ENCODE measurements at places on chromosomes 1 and 21.

GRCh38 chr1:40976952-40977690 is 2.4 kb upstream of the CTPS1 start:
- peak; percentile 39 for DNase-seq

DNA sequence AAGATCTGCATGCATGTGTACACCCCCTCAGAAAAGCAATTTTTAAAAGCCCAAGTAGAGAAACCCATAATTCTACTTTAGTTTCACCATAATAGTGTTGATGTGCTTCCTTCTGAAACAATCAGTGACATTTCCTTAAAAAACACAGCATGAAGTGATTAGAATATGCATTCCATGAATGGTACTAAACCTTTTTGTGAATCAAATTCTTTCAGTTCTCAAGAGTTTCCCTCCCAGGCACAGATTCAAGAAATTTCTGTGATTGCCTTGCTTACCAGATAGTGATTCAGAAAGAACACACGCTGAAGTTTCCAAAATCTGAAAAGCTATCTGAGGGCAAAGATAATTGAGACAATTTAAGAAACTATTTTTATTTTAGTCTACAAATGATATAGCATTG is 136.4 kb upstream of the ADGRL2 start:
- peak; percentile 61 for DNase-seq

DNA sequence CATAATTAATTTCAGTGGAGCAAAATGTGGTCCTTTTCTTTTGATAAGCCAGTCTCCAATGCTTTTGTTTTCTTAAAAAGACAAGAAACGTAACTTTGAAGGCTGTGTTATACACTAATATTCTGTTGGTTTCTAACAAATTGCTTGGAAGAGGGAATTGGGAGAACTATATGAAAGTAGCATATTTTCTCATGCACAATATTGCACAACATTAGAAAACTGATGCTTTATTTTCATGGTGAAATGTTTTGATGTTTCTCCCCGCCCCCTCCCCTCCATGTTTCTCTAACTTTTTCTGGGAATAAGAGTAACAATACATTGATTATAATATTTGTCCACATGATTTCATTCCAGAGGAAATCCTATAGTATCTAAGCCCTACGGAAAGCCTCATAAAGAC is 115.4 kb downstream of the OLFML2B start:
- DNase-seq: no peak

DNA sequence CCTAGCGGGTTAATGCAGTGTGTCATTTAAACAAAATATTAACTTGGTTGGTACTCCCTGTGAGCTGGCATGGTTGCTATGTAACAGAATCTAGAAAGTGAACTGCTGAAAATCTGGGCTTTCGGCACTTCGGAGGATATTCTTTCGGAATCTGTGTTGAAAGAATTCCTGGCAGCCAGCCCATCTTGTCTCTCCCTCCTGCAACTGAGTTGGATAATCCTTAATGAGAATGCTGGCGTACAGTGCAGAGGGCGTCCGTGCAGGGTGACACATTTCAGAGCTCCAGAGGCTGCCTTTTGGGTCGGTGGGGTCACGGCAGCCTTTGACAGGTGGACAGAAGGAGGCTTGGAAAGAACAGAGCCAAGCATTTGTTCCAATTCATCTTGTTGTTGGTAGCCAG is 3.7 kb downstream of the KAZN start:
- DNase-seq: peak; percentile 22

DNA sequence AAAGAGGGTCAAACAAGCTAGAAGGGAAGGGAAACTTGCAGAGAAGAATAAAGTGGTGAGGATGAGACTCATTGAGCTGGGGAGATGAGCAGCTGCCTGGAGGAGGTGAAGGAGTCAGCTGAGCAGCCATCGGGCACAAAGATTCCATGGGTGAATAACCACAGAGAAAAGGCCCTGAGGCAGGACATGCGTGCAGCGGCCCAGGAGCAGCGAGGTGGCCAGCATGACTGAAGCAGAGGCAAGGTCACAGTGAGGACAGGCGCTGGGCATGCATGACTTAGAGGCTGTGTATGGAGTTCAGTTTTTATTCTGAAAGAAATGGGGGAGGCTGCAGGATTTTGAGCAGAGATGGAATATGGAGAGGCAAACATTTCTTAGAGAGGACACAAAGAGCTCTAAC is 24.9 kb downstream of the OLFML2B start:
- DNase-seq: no peak

DNA sequence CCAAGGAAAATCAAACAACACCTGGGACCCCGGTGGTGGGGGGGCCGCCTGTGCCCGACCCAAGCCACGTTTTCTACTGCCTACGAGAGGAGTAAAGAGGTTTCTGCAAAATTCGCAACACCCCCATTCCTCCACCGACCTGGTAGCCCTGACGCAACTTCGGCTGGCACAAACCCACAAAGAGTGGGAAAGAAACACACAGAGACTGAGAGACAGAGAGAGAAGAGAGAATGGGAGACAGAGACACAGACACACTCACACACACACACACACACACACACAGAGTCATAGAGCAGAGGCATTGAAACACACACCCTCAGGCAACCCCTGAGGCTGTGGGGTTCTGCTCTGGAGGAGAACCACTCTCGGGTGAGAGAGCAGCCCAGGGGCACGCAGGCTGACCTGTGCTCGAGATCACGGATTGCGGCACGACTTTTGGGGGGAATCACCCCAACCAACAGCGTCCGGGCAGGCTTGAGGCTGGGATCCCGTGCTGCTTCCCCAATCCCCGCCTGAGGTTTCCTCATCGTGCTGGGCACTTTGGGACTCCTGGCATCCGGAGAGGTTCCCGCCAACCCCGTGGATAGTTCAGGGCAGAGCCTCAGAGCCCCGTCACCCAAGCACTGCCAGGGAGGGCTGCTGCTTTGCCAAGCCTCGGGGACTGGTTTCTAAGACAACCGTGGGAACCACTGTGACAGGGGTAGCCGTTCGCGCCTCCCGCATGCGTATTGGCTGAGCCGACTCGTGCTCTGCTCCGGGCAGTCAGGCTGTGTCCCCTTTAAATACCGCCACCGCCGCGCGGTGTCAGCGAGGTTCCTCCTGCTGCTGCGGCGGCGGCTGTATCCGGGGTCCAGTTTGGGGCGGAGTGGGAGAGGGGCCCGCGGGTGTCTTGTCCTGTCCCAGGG is 682.4 kb upstream of the TPTE start:
- DNase-seq: peak; percentile 7

GRCh38 chr1:212260557-212261355 is 24.5 kb upstream of the PPP2R5A start:
- DNase-seq: no peak

DNA sequence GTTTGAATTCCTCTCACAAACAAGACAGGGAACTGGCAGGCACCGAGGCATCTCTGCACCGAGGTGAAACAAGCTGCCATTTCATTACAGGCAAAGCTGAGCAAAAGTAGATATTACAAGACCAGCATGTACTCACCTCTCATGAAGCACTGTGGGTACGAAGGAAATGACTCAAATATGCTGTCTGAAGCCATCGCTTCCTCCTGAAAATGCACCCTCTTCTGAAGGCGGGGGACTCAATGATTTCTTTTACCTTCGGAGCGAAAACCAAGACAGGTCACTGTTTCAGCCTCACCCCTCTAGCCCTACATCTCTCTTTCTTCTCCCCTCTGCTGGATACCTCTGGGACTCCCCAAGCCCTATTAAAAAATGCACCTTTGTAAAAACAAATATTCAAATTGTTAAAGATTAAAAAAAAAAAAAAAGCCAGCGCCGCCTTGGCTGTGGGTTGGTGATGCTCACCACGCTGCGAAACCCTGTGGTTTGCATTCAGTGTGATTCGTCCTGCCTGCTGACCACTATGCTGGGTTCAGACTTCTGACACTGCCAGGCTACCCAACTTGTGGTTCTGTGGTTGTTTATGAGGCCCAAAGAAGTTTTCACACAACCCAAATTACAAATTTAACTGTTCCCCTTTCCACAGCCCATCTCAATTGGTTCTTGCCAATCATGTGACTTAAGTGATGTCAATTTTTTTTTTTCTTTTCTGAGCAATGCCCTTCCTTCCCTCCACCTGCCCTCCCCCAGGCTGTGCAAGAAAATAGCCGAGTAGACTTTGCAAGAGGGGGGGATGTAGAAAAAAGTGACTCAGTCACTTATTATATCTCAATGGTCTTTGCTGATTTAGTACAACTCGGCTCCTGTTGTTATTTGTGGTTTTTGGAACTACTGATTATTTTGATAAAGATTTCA is at the start of gene RUNX1:
TSS of gene RUNX1 (minus strand) at position 597 of the 912 bp plus-strand sequence.
- peak; percentile 57 for DNase-seq

DNA sequence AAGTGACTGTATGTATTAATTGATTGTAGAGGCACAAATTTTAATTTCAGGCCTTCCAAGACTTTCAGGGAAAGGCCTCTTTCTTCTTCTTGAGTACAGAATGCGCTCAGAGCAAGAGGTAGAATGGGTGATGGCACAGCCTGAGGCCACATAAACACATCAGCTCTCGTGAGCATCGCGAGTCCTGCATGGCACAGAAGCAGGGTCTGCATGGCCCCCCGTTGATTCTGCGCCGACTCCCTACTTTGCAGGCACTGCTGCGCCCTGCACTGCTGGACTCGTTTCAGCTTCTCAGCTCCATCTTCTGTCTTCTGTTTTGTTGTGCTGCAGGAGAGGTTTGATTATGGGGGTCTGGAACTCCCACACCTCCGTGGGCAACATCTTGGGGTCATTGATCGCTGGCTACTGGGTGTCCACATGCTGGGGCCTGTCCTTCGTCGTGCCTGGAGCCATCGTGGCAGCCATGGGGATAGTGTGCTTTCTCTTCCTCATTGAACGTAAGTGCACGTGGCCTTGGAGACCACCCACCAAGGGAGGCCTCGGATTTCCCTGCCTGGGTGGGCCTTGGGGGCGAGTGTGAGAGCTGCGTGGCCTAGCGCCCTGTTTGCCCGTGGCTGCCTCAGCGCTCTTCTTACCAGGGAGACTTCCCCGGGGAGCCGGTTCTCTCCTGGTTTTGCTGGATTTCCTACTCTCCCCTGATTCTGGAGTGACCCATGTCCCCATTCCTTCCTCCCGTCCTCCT is 29.6 kb downstream of the SLC37A1 start:
- DNase-seq: no peak

DNA sequence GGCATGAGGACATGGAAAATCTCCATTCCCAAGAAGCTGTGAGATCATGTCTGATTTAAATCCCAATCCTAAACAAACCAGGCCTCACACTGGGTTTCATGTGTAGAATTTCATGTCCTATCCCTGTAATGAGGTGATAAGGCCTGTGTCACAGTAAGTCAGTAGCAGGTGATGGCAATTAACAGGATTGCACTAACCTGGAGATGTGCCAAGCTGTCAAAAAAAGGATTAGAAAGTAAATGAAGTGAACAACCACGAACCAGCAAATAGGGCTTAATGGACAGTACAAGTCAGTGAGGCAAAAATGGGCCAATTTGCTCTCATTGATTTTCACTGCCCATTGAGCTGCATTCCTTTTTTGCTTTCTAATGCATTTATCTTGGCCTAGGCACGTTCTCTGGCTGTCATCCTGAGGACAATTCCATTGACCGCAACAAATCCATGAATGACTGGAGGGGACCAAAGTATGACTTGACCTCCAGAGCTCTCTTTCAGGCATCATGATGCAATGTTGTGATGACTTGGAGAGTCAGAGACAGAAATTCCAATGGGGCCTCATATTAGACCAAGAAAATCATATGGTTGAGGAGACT is 673.6 kb upstream of the ADGRL2 start:
- DNase-seq: no peak

DNA sequence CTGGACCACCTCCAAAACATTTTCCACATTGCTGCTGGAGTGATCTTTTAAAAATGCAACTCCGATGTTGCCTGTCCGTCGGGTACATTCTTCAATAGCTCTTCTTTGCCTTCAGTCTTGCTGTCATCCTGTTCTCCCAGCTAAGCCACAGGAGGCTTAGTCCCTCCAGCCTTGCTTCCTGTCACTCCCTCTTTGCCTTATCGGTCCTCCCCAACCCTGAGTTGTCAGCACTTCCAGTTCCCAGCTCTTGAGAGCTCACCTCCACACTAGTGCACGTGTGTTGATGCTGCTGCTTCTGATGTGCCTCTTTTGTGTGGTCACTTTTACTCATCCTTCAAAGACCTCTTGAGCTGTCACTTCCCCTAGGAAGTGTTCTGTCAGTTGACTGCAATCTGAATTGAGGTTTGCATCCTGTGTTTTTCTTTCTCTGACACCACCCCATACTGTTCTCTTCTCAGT is 15.3 kb downstream of the UCK2 start:
- DNase-seq: peak; percentile 37

DNA sequence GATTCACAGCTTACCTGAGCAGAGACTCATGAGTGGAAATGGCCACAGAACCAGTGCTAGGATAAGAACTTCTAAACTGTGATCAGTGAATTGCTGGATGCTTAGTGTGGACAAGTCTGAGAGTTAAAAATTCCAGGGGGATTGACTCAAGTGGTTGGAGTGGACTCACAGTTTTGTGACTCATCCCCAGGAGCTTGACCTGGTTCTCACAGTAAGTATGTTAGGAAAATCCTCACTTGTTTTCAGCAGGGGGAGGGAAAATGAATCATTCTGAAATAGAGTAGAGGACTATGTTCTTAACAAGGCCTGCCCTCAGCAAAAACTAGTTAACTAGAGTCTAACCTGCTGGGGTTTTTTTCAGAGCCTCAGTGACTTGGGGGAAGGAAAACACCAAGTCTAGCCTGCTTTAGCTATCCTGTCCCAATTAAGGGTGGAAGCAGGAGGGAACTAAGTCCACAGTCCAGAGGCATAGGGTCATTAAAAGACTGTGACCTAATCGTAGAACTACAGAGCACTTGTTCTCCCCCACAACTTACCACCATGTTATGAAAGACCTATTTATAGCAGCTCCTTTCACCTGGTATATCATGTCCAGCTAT is 6.1 kb upstream of the CDC73 start:
- DNase-seq: peak; percentile 78

DNA sequence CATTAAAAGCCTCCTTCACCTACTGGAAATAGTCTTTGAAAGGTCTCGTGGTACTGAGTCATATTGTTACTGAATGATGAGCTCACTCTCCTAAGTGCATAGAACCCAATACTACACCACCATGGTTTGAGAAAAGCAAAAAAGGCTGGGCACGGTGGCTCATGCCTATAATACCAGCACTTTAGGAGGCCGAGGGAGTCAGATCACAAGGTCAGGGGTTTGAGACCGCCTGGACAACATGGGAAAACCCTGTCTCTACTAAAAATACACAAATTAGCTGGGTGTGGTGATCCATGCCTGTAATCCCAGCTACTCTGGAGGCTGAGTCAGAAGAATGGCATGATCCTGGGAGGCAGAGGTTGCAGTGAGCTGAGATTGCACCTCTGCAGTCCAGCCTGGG is 3.3 kb upstream of the HNRNPCL1 start:
- no peak for DNase-seq

DNA sequence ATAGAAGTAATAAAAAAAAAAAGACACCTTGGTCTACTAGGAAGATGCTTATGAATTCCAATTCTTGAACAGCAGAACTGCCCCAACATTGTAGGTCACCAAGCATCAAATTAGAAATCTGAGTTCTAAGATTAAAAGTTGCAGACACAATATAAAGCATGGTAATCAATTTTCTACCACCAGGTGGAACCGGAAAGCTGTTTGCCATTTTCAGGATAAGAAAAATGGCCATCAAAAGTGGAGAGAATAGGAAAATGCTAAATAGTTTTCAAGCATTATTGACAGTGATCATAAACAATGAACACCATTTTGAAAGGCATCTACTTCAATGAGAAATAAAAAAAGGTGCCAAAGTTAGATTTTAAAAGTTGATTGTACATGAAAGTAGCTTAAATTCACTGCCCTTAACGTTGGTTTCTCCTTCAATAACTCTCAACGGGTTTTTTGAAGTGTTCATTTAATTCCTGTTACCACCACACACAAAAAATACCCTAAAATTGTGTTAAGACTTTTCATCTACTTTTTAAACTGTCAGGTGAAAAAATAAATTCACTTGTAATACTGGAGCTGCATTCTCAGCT is 252.9 kb downstream of the KCNT2 start:
- DNase-seq: peak; percentile 20

GRCh38 chr1:51569284-51570062 is 47.4 kb upstream of the OSBPL9 start:
- peak; percentile 48 for DNase-seq
